Fibroblast of skin of right quadriceps (primary cell): ENCODE measurements at places on chromosomes 13 and 19.
A peak's percentile ranks its signal among the peaks of the same experiment; 100 is the strongest.

DNA sequence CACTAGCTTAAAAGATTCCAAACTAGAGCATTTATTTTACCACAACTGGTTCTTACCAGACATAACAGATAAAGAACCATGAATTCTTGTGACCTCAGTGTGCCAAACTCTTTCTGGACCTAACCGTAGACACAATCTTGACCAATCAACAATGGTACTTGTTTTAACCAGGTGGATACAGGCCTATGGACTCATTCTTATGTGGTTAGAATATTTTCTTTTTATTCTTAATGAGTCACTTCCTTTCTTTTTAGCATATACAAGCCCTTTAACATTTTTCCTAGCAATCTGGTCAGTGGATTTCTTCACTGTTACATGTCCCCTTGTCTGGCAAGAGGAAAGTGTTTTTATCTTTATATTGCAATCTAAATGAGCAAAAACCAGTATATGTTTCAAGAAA, 792.1 kb upstream of the SPRY2 start:
- DNase-seq = no peak

DNA sequence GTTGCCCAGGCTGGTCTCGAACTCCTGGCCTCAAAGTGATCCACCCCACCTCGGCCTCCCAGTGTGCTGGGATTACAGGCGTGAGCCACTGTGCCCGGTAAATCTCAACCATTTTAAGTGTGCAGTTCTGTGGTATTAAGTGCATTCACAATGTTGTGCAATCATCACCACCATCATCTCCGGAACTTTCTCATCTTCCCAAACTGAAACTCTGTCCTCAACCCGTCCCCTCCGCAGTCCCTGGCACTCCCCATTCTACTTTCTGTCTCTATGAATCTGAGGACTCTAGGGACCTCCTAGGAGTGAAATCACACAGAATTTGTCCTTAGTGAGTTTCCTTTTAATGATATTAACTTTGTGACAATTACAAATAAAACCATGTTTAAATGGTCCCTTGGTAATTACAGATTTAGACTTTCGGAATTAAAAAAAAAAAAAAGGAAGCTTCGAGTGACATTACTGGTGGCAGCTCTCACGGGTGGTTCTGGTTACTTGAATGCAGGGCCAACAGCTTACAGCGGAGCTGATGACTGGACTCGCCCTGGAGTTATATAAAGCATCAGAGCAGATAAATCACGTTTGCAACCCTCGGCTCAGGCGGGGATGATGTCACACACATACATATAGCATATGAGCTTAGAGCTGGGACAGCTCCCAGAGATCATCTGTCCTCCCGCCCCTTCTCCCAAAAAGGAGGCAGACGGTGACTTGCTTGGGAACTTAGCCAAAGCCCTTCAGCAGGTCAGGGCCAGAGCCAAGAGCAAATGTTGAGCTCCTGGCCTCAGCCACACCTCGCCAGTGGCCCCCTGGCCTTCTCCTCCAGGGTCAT, 89.8 kb downstream of the ZNF557 start:
- peak; percentile 91 for DNase-seq

GRCh38 chr13:55106509-55106908, 2034.2 kb upstream of the PRR20A start:
- DNase-seq = no peak

DNA sequence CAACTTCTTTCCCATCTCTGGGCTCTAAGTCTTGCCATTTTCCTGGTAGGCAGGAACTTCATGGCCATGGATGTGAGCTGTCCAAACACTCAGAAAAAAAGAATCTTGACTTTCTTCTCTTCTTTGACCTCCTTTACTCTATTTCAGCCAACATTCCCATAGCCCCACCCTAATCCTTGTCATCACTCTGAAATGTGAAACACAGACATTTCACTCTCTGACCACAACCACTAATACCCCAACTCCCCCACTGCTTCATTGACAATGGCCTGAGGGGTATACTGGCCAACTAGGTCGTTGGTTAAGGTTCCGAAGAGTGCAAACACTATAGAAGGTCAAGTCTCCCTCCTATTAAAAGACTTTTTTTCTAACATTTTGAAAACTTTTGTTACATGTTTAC, 4.7 kb upstream of the CYP2A13 start:
- no peak for DNase-seq

GRCh38 chr19:49557641-49558325, 22.6 kb downstream of the NOSIP start:
- no peak for DNase-seq

GRCh38 chr19:4807188-4807587, 15.7 kb downstream of the FEM1A start:
- no peak for DNase-seq

DNA sequence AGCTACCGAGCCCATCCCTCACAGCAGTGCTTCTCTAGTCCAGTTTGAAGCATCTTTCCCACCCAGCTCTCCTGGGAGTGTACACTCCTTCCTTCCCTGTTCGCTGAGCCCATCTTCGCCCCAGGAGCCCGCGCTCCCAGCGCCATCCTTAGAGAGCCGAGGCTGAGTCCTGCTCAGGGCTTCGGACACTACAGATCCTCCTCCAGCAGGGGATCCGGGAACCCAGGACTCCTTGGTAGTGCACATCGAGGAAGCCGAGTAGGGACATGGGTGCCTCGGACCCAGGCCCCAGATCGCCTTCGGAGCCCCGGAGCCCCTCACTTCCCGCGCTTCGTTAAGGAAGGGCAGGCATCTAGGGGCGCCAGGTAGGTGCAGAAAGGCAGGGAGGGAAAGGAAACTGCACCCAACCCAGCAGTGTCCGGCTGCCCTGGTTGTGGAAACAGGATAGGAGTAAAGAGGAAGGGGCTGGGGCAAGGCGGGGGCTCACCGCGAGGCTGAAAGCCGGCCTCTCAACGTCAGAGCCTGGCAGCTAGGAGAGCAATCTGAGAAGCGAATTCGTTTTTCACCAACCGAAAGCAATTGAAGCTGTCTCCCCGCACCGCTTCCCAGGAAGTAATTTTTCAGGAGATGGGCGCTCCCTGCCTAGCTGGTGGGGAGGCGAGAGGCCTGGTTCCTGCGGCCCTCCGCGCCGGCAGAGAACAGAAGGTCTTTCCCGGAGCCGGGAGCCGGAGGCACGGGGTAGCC, 1.0 kb downstream of the PDX1 start:
- DNase-seq = no peak

GRCh38 chr19:36997843-36998235, 80.4 kb upstream of the ZNF420 start:
- no peak for DNase-seq
